ENCODE measurements at places on chromosomes 16 and 17.
A peak's percentile ranks its signal among the peaks of the same experiment; 100 is the strongest.

GRCh38 chr16:83806036-83806435, 1.7 kb upstream of the HSBP1 start:
- DNase-seq, result no peak

DNA sequence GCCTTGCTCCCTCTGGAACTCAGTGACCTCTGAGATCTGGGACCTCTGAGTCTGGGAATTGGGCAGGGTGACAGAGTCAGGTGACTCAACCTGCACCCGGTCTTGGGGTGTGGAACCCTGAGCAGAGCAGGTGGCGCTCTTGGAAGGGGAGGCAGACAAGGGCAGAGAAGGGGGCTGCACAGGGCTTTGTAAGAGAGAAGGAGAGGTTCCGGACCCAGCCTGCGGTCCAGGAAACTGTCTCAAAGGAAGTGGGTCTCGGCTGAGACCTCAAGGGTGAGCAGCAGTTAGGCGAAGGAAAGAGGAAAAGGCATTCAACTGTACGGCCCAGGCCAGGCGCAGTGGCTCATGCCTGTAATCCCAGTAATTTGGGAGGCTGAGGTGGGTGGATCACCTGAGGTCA, 10.0 kb upstream of the RIPOR1 start:
- DNase-seq, result no peak

- DNase-seq, result no peak
Observed at GRCh38 chr16:51710905-51711563, 560.0 kb upstream of the SALL1 start.

- no peak for DNase-seq
Observed at GRCh38 chr16:14325502-14326401, 254.6 kb downstream of the MRTFB start.

- no peak for DNase-seq
Observed at GRCh38 chr17:50586421-50587247, 26.1 kb downstream of the CACNA1G start.

- DNase-seq, result no peak
Observed at GRCh38 chr16:81231014-81231413, 7.5 kb upstream of the BCO1 start.

- DNase-seq, result peak; percentile 19
Observed at GRCh38 chr16:82660075-82660645, 33.4 kb downstream of the CDH13 start.

GRCh38 chr17:36057911-36058310, 6.2 kb upstream of the CCL18 start:
- DNase-seq, result no peak

DNA sequence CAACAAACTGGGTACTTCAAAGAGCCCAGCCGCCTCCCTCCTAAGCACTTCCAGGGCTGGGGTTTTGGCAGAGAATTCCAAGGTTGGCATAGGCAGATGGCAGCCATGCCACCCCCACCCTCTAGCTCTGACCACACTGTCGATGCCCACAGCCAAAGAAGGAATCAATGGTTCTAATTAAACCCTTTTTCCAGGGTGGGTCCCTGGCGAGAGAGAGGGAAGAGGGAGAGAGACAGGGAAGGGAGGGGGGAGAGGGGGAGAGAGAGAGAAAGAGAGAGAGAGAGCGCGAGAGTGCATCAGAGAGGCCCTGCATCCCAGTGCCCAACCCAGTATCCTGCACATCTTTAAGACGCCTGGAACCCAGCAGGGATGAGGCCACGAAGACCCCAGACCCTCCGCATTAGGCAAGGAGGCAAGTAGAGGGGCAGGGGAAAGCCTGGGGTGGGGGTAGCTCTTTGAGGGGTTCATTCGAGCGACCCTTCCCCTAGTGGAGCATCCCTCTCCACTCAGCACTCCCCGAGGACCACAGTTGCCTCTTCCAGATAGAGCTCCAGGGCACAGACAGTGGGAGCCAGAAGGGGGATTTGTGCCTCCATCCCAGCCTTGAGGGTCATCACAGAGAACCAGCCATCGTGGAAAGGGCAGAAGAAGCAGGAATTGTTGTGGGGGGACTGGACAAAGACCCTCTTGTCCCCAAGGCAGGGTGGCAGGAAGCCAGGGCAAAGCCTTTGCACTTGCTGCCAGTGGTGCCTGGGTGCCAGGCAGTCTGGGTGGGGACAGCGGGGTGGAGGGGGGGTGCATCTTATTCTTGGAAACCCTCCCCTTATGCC, 2.6 kb downstream of the SRCIN1 start:
- DNase-seq, result no peak

- DNase-seq, result no peak
Observed at GRCh38 chr17:61235827-61236197, 163.8 kb upstream of the TBX2 start.

GRCh38 chr16:58332997-58333700, 38.3 kb upstream of the PRSS54 start:
- DNase-seq, result no peak

GRCh38 chr17:40484973-40485530, 16.4 kb downstream of the TNS4 start:
- DNase-seq, result no peak

- no peak for DNase-seq
Observed at GRCh38 chr16:86212706-86213436, 297.5 kb upstream of the FOXF1 start.

DNA sequence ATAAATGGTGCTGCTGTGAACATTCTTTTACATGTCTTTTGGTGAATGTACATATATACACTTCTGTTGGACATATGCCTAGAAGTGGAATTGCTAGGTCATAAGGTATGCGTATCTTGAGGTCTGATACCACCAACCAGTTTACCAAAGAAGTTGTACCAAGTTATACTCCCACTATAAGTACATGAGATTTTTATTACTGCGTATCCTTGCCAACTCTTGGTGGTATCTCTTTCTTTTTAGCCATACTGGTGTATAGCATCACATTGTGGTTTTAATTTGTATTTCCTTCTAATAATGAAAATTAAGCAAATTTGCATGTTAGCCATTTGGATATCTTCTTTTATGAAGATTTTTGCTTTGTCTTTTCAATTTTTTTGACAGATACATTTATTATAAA, 80.5 kb downstream of the ATF7IP2 start:
- no peak for DNase-seq

- no peak for DNase-seq
Observed at GRCh38 chr17:6843241-6843880, 11.8 kb upstream of the TEKT1 start.

GRCh38 chr17:20280851-20281250, 186.5 kb downstream of the LGALS9B start:
- peak; percentile 17 for DNase-seq

DNA sequence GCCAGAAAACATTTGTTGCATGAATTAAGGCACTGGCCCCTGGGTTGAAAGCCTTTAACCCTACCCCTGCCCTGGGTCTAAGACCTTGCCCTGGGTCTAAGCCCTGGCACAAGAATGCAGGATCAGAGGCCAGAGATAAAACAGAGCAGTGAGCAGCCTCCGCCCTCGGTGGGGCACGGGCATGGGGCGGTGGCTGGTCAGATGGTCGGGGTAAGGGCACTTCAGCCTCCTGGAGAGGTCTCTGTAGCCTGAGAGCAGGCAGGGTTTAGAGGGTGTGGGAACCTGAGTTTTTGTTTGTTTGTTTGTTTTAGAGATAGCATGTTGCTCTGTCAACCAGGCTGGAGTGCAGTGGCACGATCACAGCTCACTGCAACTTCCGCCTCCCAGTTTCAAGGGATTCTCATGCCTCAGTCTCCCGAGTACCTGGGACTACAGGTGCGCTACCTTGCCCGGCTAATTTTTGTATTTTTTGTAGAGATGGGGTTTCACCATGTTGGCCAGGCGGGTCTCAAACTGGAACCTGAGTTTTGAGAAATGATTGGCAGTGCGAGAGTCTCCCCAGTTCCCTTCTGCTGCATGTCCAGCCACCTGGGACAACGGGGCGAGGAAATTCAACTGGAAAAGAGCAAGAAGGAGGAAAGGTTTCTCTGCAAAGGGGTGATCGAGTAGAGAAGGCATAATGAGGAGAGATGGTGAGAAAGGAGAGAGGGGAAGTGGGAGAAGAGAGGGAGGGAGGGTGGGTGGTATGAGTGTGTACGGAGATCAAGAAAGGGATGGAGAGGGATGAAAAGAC, 27.7 kb downstream of the TNS4 start:
- no peak for DNase-seq

DNA sequence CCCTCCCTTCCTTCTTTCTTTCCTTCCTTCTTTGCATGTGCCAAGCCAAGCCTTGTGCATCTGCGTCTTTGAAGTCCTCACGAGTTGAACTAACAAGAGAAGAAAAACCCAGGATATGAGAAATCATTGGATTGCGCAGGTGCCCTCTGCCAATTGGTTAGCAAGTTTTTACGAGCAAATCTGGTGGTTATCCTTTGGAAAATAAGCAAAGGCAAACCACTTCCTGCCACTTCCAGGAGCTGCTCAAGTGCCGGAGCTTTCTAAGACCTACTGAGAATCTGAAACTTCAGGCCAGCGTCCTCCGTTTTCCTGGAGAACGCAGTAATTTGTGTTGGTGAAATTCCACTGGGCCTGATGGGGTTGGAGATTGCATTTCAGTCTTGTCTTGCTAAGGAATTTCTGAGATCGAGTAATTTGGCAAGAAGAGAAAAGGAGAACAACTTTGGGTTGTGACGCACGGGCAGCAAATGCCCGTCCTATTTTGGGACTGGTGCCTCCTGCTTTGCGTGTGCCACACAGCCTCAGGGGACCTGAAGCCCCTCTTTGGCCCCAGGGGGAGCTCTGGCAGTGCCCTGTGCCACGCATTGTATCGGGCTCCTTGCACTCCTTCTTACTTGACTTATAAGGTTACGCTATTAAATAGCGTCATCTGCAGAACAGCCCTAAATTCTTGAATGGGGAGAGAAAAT, 56.4 kb downstream of the CMIP start:
- DNase-seq, result no peak

Data from stimulated activated CD8-positive, alpha-beta memory T cell treated with anti-CD3 and anti-CD28 coated beads, Interleukin-15, amount 100 ng/mL, for 48 hours (primary cell).